ENCODE measurements at places on chromosomes 1 and 21. TPM values are rescaled to one million over a fixed set of nuclear protein-coding genes. Genes with fewer than 3 reads are reported as not detected.

The OPRD1 gene
- total RNA-seq, result not detected

The TARDBP gene
- total RNA-seq, result 142 TPM

The HYI gene
- total RNA-seq, result 79.3 TPM

The MEX3A gene
- 1.3 TPM for total RNA-seq

The CYYR1 gene
- total RNA-seq, result 10.6 TPM

The NBPF12 gene
- total RNA-seq, result 16.0 TPM
